NK-92 treated with Interleukin-12 subunit alpha and Interleukin-12 subunit beta, amount 100 ng/mL, for 24 hours (cell line): ENCODE measurements at places on chromosomes 11 and 22.

DNA sequence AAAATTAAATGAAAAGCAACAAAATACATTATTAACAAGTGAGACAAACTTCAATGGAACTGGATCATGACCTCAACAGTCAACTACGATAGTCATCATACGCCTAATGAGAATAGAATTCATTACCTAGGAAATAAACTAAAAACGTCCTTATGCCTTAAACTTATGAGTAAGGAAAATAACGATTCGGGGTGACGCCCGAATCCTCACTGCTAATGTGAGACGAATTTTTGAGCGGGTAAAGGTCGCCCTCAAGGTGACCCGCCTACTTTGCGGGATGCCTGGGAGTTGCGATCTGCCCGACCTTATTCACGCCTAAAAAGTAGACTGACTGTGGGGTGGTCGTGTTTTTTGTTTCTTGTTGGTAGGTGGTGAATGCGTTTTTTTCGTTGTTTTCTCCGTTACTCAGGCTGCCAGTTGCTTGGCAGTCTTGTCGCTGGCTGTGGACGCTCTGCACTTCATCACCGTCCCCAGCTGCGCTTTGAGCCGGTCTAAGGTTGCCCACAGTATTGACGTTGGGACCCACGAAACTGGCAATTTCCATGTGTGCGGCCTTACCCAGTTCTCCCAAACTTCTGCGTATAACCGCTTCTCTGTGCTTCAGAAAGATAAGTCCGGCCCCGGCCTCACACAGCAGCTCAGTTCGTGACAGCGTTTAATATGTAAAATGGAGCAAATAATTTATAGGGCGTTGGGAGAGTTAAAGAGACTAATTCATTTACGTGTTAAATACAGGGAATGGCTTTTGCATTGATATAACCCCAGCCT lies 593 bp upstream of the POLDIP3 start:
- peak; percentile 76 for DNase-seq

DNA sequence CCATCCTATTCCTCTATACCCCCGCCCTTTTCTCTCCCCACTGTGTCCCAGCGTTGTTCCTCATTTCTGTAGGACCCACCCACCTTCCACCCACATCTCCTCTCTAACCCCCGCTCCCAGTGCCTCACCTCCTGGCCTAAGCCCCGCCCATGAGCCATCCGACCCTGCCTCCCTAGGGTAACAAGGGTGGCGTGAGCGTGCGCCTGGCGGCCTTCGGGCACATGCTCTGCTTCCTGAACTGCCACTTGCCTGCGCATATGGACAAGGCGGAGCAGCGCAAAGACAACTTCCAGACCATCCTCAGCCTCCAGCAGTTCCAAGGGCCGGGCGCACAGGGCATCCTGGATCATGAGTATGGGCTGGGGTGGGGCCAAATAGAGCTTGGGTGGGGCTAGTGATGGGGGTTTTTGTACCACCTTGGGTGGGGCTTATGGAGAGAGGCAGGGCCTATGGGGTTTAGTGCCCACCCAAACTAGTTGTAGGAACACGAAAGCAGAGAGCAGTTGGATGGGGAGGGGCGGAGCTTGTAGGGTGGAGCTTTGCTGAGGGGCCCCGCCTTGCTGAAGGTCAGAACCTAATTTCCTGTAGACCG lies 4.5 kb downstream of the INPP5J start:
- DNase-seq = no peak

GRCh38 chr11:29685361-29685760 lies 331.5 kb downstream of the KCNA4 start:
- DNase-seq = no peak

DNA sequence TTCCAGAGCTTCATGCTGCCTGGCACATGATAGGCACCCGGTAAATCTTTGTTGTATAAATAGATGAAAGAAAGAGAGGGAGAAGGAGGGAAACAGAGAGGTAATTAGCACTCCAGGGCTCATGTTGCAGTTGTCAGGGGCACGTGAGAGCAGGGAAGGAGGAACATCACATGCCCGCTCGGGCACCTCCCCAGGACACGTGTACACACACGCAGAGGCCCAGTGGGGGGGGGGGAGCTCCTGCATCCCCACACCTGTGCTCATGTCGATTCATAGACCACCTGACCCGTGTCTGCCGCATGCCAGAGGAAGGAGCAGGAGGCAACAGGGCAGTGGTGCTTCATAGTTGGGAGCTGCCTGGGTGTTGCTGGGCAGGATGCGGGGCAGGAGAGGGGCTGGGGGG lies 37.1 kb upstream of the NNMT start:
- DNase-seq = no peak

- DNase-seq = no peak
Measured at GRCh38 chr11:121802542-121802941, 313.5 kb downstream of the BLID start.

GRCh38 chr11:44125598-44125997 lies 30.1 kb downstream of the EXT2 start:
- DNase-seq = no peak

- no peak for DNase-seq
Measured at GRCh38 chr11:57360991-57361390, 20.0 kb downstream of the PRG3 start.

GRCh38 chr22:45743687-45744086 lies 72.1 kb downstream of the ATXN10 start:
- DNase-seq = no peak

- no peak for DNase-seq
Measured at GRCh38 chr11:11618973-11619435, 2.8 kb downstream of the GALNT18 start.

DNA sequence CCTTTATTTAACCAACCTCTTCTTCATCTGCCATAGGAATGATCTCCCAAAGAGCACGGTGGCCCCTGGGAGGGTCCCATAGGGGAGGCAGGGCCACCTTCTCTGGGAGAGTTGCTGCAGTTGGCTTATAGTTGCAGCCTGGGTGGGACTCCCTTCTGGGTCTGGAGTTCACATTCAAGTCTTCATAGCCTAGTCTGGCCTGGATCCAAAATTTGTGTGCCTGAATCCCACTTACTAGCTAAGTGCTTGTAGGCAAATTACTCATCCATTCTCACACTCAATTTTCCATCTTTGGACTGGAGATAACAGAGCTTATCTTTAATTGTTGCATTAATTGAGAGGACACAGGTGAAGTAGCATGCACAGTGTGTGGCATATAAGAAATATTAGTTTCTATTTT lies 163.6 kb downstream of the GRIK4 start:
- no peak for DNase-seq

DNA sequence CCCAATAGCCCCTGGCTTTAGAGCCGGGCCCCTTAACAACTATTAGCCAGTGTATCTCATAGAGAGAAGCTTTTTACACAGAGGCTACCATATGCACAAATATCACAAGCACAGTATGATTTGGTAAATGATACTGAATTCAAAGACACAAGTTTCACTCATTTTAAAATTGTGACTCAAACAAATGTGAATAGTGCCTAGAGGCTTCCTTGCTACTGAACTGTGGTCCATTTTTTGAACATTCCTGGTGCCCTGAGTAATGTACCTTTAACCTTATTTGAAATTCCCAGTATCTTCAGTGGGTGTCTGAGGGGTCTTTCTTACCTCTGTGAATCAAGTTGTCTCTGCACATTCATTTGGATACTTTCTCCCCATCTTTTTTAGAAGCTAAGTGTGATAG lies 156.2 kb downstream of the MAML2 start:
- DNase-seq = no peak

- DNase-seq = no peak
Measured at GRCh38 chr11:17594686-17595192, 47.7 kb downstream of the OTOG start.

GRCh38 chr11:1168256-1168655 lies 10.5 kb downstream of the MUC5AC start:
- DNase-seq = no peak

GRCh38 chr11:57978686-57979531 lies 44.8 kb upstream of the OR9Q1 start:
- no peak for DNase-seq
